ENCODE measurements at places on chromosomes 3 and 15. TPM values are rescaled to one million over a fixed set of nuclear protein-coding genes. Genes with fewer than 3 reads are reported as not detected.

Gene CMTM8
- polyA plus RNA-seq = 10.8 TPM

Gene MCF2L2
- polyA plus RNA-seq = 0.56 TPM

Gene GRIP2
- 1.1 TPM for polyA plus RNA-seq

Gene DPH6
- polyA plus RNA-seq = 14.3 TPM

Gene PP2D1
- polyA plus RNA-seq = 0.99 TPM
